CD4-positive, alpha-beta T cell treated with Interleukin-17A for 1 hour (primary cell): ENCODE measurements at places on chromosomes 2 and 18.

GRCh38 chr2:43110442-43110871, 115.9 kb downstream of the ZFP36L2 start:
- no peak for DNase-seq

DNA sequence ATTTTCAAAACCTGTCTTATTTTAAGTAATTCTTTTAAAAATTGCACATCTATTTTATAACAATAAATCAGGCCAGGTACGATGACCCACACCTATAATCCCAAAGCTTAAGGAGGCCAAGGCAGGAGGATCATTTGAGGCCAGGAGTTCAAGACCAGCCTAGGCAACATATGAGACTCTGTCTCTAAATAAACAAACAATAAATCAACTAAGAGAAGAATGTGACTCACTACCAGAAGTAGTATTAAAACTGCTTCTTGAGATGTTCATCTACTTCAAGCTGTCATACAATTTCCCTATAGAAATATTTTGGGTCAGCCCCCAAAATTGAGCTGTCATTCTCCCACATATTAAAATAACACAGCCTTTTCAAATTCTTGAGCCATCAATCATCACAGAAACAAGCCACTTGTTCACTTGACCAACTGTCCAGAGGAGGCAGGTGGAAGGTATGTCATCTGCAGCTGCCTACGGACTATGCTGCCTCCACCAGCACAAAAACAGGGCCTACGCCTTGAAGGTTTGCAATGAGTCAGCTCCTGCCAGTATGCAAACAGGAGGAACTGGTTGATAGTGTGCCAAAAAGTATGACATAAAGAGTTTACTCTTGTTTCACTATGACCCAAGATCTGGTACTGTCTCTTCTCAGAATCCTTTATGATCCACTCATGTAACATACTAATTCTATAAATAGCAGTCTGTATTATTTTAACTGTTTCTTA, 33.6 kb downstream of the KIDINS220 start:
- DNase-seq = no peak

- DNase-seq = no peak
Observed at GRCh38 chr2:217680381-217680780, 322.4 kb downstream of the TNS1 start.

GRCh38 chr18:26458526-26459232, 89.7 kb downstream of the KCTD1 start:
- DNase-seq = no peak

DNA sequence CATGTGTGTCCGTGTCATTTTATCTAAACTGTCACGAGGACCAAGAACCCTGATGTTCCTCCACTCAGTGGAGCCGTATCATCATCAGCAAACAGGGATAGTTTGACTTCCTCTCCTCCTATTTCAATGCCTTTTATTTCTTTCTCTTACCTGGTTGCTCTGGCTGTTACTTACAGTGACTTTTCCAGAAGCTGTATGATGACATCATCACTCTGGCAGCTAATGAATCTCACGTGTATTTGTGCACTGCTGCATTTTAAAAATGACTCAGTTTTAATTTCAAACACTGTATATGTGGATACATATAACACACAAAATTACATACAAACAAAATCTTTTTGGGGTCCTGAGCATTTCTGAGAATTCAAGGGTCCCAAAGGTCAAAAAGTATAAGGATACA, 481.4 kb downstream of the CDH2 start:
- DNase-seq = no peak

DNA sequence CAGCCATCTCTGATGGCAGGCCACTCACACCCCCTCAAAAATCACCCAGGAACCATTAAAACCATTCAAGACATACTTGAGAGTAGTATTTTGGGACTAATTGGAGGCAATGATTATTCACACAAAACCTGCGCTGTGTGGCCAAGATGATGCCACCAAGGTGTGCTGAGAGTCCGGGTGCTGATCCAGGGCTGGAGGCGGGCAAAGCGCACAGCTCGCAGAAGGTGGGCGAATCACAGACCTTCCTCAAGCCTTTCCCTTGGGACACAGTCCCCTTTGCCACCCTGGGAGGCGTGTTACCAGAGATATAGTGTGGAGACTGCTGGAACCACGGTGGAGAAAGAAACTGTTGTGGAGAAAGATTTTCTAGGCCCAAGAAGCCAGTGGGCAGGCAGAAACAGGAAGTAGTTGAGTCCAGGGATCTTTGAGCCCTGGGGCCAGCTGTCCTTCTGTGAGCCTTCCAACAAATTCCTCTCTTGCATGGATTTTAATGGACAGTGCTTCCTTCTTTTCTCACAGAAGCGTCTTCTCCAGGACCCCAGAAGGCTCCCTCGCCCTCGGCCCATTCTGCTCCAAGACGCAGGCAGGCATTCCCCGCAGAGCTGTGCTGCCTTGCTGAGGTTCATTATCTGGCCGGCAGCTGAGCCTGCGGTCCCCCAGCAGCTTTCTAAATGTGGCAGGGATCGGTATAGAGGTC, 8.0 kb downstream of the COPS9 start:
- DNase-seq = no peak

DNA sequence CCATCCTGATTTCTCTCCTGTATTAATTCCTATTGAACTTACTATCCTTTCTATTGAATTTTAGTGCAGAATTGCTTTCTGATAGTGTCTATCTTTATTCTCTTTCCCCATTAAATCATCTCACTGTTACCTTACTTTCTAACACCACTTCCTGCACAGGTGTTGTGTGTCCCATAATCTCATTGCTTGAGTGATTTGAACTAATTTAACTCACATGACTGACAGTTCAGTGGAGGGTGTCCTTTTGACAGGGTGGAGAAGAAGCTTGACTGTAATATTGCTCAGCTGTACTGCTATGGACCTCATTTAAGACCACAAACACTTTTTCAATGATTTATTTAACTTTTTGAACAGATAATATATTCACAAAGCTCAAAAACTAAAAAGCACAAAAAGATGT, 211.8 kb downstream of the NRXN1 start:
- DNase-seq = no peak

DNA sequence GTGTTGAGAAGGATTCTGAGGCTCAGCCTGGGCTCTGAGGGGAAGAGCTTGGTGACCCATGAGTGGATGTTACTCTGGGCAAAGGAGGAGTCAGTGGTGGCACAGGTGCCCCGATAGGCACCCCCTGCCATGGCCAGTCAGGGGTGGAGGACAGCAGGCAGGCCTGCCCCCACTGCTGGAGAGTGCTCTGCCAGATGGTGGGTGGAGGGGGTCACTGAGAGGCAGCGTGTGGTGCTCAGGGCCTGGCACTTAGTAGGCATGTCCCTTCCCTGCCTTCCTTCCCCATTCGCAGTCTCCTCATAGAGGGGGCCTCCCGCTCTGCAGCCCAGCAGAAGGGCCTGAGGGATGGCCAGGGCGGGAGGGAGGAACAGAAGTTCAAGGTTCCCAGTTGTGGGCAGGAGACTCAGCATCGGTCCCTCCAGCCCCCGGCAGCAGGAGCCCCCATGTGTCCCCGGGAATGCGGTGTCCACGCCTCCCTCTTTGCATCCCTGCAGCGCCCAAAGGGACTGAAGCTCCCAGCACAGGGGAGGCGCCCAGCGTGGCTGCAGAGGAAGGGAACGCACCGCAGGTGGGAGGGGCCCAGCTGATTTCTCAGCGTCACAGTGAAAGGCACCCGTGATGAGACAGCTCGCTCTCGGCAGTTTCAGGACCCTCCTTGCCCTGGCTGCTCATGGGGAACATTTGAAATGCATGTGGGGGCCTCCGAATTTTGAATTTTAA, 5.7 kb upstream of the SNED1 start:
- no peak for DNase-seq

DNA sequence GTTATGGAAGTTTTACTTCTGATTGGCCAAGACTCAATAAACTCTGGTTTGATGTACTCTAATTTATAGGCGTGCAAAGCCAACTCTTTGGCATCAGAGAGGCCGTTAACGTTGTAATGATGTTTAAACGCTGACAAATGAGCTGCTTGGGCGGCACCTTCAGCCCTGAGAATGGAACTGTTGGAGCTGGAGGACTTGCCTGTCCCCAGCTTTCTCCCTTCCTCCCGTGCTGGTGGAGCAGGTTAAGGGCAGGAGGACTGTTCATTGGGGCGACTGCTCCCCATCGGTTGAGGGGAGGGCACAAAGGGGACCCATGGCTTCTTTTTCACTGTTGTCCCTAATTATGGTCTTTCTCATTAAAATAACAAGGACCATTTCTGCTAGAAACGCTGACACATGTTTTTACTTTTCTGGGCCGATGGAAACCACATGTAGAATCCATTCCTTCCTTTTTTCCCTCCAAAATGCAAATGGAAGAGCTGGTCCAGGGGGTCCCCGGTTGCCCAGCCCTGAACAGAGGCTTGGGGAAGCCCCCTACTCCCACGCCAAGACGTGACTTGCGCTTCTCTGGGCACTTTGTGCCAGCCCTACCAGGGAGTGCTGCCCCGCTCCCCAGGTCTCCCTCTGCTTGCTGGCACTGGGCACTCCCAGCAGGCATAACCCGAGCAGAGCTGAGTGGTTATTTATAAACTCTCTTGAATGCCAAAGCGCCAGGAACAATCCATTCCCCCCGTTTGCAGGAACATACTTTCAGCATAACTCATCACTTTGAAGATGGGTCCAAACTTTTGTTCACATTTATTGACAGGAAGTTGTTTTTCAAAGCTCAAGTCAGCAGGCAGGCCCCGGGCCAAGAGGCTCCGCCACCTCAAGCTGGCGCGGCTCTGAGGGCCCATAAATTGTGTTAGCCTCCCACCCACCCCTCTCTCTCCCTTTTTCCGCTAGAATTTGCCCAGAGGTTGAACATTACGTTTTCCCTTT, 170.1 kb downstream of the ASB1 start:
- DNase-seq = no peak

- no peak for DNase-seq
Observed at GRCh38 chr2:50613161-50613560, 418.8 kb downstream of the NRXN1 start.

DNA sequence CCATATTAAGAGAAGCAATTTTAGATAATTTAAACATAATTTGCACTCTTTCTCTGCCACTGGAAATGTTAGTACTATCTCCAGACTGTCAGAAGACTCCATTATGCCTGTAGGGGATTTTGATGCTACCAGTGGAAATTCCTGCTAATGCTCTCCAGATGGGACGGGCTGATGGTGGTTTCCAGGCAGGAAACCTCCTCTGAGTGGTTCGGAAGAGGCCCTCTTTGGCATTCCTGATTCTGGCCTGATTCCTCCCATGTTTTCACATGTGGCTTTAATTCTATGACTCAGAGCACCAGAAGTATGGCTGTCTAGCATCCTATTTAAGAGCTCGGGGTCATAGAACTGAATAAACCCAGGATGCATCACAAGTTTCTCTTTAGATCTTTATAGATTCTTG, 70.9 kb upstream of the ST6GAL2 start:
- DNase-seq = no peak

DNA sequence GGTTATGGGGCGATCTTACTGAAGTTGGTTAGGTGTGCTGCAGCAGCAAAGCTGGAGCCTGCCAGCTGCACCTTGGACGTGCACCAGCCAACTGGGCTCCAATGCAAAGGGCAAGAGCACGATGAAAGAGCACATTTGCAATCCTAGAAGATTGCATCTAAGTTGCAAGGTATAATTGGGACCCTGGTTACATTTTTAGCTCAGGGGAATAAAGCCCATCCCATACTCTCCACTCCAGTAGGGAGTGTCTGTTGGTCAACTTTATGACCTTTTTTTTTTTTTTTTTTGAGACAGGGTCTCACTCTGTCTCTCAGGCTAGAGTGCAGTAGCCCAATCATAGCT, 22.2 kb upstream of the GPR55 start:
- no peak for DNase-seq

GRCh38 chr2:201182650-201183364, at the start of gene CASP10:
Gene CASP10 (plus strand): TSS chr2:201183141. CDS start chr2:201185778, 2,637 bp downstream.
- peak; percentile 85 for DNase-seq

DNA sequence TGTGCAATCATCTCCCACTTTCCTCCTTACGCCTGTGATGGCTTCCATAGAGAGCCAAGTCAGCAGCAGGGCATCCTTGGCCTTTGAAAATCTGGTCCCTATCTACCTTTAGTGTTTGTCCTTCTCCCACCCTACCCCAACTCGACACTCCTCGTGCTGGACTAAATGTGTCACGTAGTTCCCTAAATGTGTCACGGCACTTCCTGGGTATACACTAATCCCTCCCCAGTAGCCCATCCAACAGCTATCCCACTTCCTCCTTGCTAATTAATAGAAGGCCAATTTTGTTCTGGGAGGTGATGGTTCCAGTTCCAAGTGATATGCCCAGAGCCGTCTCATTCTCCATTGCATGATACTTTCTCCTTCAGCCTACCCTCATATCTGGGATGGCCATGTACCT, 36.5 kb upstream of the ZFP36L2 start:
- no peak for DNase-seq

GRCh38 chr2:239540174-239540573, 139.4 kb upstream of the HDAC4 start:
- DNase-seq = no peak

- no peak for DNase-seq
Observed at GRCh38 chr2:66714610-66715009, 279.7 kb downstream of the MEIS1 start.

- DNase-seq = no peak
Observed at GRCh38 chr18:32174719-32175118, 15.1 kb upstream of the MEP1B start.

DNA sequence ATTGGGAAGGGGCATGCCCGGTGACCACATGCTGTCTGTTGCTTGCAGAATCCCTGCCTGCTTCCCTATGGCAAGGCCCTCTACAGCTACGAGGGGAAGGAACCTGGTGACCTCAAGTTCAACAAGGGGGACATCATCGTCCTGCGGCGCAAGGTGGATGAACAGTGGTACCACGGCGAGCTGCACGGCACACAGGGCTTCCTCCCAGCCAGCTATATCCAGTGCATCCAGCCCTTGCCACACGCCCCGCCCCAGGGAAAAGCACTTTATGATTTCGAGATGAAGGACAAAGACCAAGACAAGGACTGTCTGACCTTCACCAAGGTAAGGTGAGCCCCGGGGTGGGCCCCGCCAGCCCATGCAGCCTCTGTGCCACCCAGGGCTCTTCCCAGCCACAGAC, 218.6 kb downstream of the SH3RF3 start:
- DNase-seq = no peak

GRCh38 chr2:69253611-69254301, 133.3 kb downstream of the GFPT1 start:
- no peak for DNase-seq

GRCh38 chr2:237350070-237350469, 63.9 kb downstream of the COL6A3 start:
- no peak for DNase-seq

DNA sequence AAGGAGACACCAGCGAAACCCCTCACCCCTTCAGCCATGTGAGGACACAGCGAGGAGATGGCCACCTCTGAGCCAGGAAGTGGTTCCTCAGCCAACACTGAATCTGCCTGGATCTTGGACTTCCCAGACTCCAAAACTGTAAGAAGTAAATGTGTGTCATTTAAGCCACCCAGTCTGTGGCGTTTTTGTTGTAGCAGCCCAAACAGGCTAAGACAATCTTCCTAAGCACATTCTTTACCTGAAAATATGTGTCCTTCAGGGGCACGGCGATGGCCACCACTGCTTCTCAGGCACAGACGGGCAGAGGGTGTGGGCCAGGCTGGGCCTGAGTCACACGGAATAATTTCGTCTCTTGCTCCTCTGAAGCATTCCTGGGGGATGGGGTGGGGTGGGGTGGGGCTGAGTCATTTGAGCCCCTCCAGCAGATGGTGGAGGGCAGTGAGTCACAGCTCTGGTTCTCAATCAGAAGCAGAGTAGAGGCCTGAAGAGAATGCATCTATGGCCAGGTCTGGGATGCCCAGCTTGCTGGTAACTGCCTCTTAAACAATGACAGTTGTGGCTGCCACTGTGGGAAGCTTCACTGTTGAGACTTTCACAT, 142.4 kb downstream of the CAPN13 start:
- no peak for DNase-seq

GRCh38 chr18:8661754-8662559, 43.4 kb upstream of the MTCL1 start:
- DNase-seq = no peak
